ENCODE measurements at places on chromosomes 11 and 22.

DNA sequence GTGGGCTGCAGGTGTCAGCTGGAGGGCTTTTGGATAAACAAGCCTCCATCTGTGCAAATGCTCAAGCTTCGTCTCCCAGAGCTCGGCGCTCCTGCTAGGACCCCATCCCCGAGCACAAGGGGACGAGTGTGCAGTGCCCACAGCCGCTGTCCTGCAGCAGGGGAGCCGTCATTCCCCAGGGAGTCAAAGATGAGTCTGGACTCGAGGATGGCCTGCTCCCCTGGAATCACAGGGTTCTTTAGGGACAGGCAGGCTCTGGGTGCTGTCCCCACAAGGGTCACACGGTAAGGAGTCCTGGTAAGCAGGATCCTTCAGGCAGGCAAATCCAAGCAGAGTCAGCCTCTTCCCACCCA lies 50.2 kb downstream of the APOL1 start:
- DNase-seq, result no peak

GRCh38 chr11:12183827-12184620 lies 73.6 kb downstream of the MICAL2 start:
- DNase-seq, result no peak

GRCh38 chr22:41709341-41709740 lies 10.0 kb downstream of the MEI1 start:
- DNase-seq, result no peak

- DNase-seq, result no peak
Measured at GRCh38 chr22:31275018-31275417, 17.3 kb downstream of the PIK3IP1 start.

DNA sequence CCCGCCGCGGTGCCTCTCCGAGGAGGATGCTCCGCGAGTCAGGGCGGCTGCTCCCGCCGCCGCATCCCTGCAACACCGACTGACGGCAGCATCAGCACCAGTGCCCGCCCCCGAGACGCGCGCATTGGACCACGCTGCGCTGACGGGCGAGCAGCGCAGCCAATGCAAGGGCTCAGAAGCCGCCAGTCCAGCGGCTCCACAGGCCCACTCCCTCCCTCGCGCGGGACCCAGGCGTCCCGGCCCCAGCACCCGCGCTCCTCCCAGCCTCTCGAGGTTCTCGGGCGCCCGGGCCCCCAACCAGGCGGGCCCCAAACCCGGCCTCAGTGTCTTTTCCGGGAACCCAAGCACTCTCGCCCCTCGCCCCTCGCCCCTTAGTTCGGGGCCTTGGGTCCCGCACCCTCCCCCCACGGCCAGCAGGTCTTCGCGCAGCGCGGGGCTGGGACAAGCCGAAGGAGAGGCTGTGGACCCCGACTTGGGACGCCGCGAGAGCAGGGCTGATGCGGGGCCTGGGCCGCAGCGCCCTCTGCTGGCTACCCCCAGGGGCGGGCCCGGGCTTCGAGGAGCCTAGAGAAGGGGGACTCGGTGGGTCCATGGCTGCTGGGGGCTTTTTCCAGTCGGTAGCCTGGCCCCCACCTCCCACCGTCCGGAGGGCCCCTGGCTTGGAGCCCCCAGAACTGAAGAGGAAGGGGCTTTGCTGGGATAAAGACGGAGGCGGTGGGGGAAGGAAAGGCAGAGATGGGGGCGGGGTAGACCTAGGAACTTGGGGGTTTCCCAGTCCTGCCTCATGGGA lies at the start of gene NRXN2:
TSS of gene NRXN2 (minus strand) at position 81 of the 790 bp plus-strand sequence. CDS start 9,498 bp downstream, outside the sequence.
- DNase-seq, result peak; percentile 95
